ENCODE measurements at places on chromosomes 16 and 17.

- no peak for DNase-seq
Measured at GRCh38 chr16:70484867-70485266, 30.5 kb downstream of the FCSK start.

DNA sequence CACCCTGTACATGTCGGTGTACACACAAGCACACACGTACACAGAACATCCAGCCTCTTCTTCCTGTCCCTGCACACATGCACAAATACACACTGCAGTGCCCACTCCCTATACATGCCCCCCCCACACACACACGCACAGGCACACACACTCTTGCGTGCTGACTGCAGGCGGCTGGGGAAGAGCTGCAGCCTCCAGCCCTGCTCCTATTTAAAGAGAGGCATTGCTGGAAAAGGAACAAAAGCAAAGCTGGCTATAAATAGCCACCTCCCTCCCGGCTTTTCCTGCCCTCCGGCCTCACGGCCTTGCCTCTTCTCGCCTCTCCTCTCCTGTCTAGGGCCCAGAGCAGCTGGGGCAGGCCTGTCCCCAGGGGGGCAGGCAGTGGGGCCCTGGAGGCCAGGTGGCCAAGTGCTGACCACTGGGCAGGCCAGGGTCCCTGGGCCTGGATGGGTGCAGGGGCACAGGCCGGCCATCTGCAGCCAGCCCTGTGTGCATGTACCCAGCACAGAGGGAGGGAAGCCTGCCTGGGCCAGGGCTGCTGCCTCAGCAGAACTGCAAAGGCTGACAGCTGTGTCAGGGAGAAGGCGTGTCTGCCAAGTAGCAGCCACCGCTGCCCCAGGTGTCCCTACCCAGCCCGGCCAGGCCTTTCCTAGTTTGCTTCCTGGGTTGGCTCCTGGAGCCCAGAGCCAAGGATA lies 25.4 kb downstream of the RTN4RL1 start:
- DNase-seq, result peak; percentile 90

GRCh38 chr16:79792664-79793351 lies 192.3 kb upstream of the MAF start:
- DNase-seq, result no peak

DNA sequence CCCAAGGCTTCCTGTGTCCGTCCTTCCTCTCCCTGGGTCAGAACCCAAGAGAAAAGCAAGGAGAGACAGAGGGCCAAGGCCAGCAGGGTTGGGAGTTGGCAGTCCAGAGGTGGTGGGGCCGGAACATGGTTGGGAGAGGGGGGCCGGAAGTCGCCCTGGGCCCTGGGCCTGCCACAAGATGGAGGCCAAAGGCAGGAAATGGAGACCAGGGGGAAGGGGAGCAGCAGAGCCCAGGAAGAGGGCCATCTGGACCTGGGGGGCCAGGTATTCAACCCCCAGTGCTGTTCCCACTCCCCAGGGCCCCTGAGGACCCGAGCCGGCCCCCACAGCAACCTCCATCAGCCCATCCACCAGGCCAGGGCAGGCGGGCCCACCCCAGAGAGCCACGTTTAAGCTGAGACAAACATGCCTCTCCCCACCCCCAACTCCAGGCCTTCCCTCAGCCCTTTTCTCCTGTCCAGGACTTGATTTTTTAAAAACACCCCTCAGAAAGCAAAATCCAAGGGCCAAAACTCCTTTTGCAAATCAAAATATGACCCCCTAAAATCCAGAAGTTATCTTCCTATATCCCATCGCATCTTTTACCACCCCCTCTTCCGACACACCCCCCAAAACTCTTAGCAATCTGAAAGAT lies 4.4 kb upstream of the BCL6B start:
- DNase-seq, result no peak

DNA sequence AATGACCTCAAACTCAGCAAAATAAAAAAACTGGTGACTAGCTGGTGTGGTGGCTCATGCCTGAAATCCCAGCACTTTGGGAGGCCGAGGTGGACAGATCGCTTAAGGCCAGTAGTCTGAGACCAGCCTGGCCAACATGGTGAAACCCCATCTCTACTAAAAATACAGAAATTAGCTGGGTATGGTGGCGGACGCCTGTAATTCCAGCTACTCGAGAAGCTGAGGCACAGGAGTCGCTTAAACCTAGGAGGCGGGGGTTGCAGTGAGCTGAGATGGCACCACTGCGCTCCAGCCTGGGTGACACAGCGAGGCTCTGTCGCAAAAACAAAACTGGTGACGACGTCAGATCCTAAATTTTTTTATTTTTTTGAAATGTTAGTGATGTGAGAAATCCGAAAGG lies 82.6 kb upstream of the TOB1 start:
- DNase-seq, result no peak

GRCh38 chr17:56708670-56709410 lies 115.3 kb downstream of the NOG start:
- no peak for DNase-seq

DNA sequence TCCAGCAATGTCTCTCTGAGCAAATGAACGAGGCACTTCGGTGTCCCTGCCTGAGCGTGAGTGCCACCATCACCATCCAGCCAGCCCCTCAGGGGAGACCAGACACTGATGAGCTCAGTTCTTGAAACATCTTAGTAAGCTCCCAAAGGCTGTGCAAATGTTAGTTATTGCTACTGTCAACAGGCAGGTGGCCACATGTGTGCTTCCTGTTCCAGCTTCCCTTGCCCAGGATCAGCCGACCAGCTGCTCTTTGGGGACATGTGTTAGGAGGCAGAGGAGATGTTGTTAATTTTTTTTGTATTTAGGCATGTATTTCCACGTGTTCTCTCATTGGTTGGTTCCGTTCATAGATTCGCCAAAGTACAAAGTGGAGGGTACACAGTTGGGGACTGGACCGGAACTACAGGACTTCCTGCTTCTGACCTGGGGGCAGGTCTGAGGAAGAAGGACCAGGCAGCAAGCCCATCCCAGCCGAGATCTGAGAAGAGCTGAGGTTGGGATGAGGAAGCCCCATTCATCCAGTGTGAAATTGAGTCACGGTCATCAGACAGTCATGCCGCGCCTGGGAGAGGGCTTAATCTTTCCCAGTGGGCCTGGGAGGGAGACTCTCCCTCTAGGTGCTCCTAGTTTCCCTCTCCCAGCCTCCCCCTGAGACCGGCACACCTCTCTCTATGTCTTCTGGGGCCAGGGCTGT lies 3.8 kb downstream of the TTYH2 start:
- DNase-seq, result peak; percentile 86

GRCh38 chr16:55285586-55285985 lies 38.4 kb upstream of the IRX6 start:
- DNase-seq, result no peak

GRCh38 chr17:17445296-17445924 lies 31.4 kb upstream of the MED9 start:
- no peak for DNase-seq

DNA sequence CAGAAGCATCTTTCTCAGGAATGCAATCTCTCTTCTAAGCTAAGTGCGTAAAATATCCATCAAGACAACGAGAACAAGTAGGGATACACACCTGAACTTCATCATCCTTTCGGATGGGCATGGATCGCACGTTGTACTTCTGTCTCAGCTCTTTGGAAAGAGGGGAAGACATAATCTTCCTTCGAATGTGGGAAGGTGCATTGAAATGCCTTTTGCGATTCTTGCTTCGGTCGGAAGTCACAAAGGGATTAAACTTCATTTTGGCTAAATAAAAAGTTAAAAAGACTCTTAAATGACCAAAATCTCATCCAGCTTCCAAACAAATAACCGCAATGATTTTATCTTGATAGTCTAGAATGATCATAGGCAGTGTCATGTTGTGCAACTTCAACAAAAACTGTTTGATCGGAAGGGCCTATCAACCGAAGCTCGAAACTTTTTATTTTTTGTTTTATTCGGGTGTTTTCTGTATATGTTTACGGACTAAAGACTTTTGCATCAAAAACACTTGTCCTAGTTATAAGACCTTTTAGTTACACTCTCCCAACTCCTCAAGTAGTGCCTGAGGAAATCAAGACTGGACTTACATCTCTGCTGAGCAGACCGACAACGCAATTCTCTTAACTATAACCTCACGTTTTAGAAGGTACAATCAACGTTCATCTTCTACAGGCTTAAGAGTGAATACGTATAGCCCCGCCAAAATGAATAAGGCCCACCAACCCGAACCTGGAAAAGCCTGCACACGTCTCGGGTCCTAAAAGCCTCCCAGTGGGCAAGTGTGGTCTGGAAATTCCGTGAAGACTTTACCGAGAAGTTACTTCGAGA lies 727 bp downstream of the RPL26 start:
- DNase-seq, result peak; percentile 7

- DNase-seq, result no peak
Measured at GRCh38 chr16:4949986-4950385, 8.1 kb upstream of the SEC14L5 start.

GRCh38 chr16:11535494-11535893 lies 51.2 kb downstream of the LITAF start:
- no peak for DNase-seq

DNA sequence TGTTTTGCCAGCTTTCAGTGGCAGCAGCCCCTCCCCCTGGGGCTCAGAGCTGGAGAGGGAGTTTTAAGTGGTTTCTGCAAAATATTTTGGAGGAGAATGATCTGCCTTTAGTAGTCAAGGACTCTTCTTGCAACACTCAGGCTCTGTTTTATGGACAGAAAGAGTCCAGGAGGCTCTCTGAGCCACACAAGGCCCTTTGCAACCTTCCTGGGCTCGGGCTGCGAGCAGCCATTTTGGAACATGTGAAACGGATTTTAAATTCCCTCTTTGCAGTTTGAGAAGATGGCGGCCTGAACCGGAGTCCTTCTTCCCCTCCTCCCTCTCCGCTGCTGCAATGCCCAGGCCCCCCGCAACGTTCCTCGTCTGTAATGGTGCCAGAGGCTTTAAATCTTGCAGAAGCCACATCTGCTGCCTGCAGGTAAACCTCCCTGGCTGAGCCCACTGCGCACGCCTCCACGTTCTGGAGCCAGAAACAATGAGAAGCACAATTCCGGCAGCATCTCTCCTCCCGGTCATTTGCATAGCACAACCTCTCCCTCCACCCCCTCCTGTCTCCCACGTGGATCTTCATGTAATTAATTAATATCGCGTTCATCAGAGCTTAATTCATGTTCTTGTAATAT lies 386.1 kb downstream of the SEC14L1 start:
- no peak for DNase-seq

DNA sequence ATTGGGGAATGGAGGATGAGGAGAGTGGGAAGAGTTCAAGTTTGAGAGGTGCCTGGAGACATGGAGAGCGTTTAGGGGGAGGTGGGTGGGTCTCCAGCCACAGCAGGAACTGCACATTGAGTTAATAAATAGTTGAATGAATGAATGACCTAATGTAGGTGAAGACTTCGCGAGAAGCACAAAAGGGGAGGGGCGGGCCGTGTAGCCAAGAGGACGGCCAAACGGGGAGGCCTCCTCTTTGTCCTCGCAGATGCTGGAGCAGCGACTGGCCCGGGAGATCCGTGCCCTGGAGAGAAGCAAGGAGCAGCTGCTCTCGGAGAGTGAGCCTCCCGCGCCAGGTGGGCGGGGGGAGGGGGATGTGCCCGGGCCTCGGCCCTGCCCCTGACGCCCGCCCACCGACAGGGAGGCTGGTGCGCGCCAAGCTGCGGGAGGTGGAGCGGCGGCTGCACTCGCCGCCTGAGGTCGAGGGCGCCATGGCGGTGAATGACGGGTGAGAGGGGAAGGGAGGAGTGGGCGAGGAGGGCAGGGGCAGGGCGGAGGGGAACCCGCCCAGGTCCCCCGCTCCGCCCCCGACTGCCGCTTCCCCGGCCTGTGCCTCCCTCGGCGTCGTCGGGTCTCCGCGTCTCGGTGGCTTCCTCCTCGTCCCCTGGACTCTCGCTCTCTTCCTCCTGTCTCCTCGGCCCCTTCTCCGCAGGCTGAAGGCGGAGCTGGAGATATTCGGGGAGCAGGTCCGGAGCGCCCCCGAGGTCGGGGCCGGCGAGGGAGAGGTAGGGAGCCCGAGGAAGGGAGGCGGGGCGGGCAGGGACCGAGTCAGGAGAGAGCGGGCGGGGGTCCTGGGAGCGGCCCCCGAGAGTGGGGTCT lies 12.9 kb downstream of the SYCE1L start:
- DNase-seq, result no peak

DNA sequence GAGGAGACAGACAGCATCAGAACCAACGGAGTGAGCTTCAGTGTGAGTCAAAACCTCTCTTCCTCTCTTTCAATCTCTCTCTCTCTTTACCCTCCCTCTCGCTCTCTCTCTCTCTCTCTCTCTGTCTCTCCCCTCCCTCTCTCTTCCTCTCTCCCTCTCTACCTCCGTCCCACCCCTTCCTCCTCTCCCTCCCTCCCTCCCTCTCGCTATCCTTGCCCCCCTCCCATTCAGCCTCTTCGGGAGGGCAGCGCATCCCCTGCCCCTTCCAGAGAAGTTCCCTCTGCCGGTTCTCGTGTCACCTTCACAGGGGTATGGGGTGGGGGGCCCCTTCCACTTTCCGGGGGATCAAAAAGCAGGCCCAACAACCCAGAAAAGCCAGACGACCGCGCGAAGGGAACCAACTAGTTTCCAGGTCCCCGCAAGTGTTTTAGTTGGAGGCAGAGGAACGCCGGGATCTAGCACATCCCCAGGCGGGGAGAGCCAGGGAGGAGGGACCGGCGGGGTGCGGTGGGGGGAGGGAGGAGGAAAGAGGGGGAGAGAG lies 28.9 kb upstream of the RBFOX1 start:
- no peak for DNase-seq

DNA sequence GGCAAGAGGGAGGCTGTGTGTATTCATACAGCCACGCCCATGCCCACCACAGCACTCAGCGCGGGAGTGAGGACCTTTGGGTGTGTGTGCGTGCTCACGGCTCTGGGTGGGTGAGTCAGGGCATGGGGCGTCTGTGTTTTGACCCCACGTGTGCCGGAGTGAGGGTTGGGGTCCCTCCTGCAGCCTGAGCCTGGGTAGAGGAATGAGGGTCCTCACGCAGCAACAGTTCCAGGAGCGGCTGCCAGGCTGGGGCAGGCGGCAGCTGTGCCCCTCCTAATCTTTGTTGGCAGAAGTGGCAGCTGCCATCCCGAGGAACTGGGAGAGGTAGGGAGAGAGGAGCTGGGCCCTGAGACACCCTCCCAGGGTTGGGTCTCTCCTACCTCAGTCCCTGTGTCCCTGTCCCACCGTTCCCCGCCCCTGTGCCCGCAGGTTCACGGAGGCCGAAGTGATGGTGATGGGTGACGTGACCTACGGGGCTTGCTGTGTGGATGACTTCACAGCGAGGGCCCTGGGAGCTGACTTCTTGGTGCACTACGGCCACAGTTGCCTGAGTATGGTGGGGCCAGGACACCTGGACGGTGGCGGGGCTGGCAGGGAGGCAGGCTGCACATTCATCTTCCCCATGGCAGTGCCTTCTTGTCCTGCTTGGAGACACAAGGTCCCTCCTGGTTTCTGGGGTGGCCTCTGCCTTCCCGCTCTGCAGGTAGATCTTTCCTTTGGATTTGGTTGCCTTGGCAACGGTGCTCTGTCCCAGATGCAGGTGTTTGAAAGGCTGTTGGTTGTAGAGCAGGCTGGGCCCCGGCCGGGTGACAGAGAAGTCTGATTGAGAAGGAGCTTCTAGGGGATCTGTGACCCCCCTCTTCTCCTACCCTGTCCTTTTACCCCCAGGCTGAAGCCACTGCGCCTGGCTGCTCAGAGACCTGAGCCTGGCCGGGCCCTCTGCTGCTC lies 5.9 kb downstream of the DPH1 start:
- DNase-seq, result no peak

DNA sequence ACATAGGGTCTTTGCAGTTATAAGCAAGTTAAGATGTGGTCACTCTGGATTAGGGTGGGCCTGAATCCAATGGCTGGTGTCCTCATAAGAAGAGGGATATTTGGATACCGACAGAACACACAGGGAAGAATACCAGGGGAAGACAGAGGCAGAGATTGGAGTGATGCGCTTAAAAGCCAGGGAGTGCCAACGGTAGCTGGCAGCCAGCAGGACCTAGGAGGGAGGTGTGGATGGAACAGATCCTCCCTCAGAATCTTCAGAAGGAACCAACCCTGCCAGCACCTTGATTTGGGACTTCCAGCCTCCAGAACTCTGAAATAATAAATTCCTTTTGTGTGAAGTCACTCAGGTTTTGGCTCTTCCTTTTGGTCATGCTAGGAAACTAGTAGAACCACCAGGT lies 110.2 kb upstream of the CACNG3 start:
- DNase-seq, result no peak

All from foreskin melanocyte (primary cell).